ENCODE measurements at places on chromosomes 2 and 18.

DNA sequence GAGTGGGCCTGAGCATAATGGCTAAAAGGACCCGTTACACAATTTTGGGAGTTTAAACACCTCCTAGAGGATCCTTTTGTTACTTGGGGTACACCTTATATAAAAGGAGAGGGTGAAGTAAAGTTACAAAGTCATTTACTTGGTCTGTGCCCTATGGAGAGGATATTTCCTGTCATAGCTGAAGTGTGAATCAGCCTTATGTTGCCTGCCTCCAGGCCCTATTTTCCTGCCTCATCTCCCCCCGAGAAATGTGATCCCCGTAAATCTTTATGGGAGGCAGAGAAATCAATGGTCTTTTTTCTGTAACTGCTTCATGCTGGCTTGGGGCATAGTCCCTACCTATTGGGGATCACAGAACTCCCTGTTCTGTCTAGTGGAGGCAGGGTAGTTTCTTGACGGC lies 906.6 kb downstream of the DSC3 start:
- no peak for DNase-seq

GRCh38 chr2:73177645-73178255 lies 24.6 kb upstream of the NOTO start:
- no peak for DNase-seq

DNA sequence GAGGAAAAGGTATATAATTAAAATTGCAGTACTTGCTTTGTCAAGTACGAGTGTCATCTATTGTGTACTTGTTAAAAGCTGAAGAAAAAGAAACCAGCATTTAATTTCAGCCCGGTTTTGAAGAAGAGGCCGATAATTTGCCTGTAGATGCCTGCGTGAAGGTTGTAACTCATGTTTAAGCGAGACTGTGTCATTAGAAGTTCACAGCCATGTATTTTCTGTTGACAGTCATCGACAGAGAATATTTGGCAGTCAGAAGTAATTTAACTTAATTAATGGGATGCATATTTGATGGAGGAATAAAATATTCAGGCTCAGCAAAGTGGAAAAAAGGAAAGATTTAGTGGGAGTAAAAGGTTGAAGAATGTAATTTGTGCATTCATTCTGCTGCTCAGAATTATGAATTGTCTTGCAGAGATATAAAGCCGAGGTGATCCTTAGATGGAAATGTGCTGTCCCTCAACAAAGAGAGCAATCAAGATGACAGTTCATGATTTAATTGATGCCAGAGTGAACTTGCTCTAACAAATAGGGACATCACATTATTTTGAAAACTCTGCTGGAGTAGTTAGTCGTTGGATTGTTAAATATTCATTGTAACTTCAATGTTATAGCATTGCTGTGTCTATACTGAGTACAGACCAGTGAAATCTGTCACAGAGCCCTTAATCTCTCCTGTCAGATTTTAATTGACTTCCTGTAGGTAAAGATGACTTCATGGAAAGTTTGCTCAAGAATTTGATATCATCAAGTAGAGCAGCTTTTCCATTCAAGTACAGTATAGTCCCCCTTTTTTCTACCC lies 53.9 kb downstream of the ZNF407 start:
- DNase-seq: no peak

GRCh38 chr2:7033136-7033960 lies 116.1 kb downstream of the RNF144A start:
- no peak for DNase-seq

GRCh38 chr2:105754994-105755393 lies 10.3 kb downstream of the NCK2 start:
- no peak for DNase-seq

DNA sequence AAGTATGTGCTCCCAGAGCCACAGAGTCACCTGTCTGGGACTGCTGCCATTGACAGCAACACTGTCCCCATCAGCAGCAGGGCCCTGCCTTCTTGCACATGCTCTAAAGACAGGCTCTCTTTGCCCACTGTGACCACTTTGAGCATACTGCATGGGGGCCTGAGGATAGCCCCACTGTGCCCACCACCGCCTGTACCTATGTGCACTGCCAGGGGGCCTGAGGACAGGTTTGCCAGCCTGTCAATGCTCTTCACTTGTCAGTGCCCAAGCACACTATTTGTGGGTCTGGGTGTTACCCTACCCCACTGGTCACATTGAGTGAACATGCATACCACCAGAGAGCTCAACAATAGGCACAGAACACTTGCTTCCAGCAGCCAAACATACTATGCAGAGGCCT lies 1137.0 kb upstream of the FANCL start:
- DNase-seq: no peak

- no peak for DNase-seq
Measured at GRCh38 chr2:152034257-152034801, 64.5 kb downstream of the CACNB4 start.

- DNase-seq: no peak
Measured at GRCh38 chr2:81304154-81304830, 999.7 kb upstream of the LRRTM1 start.

DNA sequence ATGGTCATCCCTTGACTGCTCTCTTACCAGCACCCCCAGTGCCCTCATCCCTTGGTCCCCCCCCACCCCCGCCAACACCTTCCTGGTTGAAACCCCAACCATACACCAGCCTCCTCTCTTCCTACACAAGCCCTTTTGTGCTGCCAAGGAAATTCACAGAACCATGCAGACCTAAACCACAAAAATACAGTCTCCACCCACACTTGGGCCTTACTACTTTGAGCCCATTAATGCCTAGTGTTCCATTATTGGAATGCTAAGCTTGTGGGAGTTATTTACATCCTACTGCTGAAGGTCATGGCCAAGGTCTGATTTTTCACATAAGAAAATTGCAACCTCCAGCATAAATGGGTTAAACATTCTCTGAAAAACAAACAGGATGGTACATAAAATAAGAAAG lies 4.1 kb upstream of the CRACDL start:
- no peak for DNase-seq

DNA sequence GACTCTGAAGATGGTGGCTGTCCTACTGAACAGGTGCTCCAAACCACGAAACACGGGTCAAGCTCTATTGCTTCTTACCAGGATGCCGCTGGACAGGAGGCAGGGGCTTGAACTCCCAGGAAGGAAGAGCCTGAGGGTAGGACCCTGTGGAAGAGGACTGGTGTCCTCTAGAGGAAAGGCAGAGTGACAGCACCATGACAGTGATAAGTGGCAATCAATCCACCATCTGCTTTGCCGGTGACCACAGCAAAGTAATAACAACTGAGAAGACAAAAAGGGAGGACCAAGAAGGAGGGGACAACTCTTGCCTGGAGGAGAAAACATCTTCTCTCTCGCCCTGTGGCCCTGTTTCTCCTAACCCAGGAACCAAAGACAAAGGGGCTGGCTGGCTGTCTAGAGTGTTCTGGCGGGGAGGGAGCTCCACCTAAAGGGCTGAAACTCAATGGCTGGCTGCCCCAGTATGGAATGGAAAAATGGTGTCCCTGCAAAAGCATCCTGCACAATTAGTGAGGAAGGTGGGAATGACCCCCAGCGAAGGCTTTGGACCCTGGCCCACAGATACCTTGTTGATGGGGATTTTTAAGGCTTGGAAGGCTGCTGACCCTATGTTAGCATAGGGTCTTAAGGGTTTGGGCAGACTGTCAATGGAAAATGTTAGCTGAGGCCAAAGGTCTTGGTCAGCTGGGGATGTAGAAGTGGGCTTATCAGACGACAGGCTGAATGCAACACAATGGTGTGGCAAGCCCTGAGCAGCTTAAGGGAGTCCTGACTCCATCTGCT lies 35.4 kb downstream of the PROC start:
- DNase-seq: no peak

DNA sequence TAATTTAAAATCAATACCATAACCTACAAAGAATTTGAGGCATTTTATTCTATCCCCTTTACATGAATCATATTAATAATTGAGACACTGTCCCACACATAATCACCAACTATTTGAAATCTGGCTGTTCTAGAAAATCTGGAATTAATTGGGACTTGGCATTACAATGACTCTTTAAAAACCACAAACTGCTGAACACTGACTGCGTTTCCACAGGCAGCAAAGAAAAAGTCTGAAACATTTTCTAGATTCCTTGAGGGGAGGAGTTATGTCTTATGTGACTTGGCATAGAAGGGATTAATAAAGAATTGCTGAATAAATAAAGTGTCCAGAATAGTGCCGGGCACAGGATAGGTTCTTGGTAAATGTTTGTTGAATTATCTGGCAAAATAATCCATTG lies 61.4 kb downstream of the GPR39 start:
- DNase-seq: no peak

DNA sequence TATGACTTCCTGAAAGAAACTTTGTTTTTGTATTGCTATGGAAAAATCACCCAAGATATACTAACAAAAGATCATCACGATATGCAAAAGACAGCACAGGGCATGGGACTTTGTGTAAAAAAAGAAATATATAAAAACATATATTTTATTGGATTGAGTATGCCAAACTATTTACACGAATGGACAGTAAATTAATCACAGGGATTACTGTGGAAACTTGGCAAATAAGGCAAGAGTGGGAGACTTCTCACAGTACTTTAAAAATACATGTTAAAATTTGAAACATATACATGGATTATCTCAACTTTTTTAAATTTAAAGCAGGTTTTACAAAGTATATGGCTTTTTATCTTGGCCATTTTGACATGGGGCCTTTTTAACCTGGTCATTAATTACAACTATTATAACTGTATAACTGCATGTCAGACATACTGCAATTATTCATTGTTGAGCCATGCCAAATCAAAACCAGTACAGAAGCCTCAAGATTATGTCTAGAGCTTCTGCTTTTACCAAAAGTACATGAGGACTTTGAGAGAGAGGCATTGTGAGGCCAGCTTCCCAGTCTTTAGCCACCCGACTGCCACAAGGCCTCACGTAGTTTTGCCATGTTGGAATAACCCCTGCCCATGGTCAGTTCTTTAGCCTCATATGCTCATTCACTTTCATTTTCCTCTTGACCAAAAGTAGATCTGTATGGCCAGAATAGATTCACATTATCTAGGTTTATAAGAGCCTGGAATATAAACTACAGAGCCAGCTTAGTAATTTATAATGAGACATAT lies 419.8 kb downstream of the SETBP1 start:
- DNase-seq: no peak

GRCh38 chr2:225463449-225463848 lies 63.9 kb downstream of the NYAP2 start:
- DNase-seq: no peak
